ENCODE measurements at places on chromosomes 4 and X.

GRCh38 chrX:55161581-55161980, 58.6 kb upstream of the PAGE5 start:
- DNase-seq = no peak

GRCh38 chr4:105430811-105431210, 43.1 kb downstream of the PPA2 start:
- no peak for DNase-seq

DNA sequence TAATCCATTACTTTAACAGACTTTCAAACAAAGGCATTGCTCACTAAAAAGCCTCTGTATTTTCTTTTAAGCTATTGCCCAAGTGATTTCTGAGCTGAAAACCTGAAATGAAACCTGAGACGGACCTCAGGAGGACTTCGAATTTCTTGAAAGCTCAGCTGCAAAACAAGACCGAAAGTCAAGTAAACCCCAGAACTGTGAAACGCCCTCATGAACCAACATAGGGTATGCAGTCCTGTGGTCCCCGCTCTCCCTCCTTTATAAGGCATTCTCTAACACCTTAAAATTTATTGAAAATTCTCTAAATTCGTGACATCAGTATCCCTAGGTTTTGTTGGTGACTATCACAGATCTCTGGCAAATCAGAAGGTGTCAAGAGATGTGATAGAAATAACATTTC, 91.8 kb downstream of the SHISA3 start:
- no peak for DNase-seq

GRCh38 chrX:10875995-10876394, 235.1 kb upstream of the HCCS start:
- DNase-seq = no peak

DNA sequence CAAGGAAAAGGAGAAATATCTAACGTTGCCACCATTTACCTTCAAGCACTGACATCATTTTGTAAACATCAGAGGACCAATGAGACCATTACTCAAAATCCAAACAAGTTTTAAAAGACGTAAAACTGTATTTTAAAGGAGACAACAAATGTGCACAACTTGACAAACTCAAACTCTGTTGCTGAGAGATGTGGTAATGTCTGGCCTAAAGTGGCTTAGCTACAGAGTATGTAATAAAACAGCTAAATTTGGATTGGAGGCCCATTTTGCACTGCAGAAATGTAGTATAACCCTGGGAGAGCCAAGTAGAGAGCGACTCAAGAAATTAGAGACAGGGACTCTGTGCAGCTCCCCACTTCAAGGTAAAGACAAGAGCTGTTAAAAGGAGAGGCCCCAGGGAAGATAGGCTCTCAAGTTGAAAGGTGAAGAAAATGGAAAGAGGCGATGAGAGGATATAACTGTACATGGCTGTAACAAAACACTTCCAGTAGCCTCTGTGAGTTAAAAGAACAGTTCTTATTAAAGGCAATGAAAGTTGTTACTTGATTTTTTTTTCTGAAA, 20.3 kb downstream of the UNC5C start:
- no peak for DNase-seq

GRCh38 chr4:87114245-87115062, 106.0 kb downstream of the KLHL8 start:
- no peak for DNase-seq

GRCh38 chrX:97616883-97617530, 733.3 kb downstream of the RPA4 start:
- DNase-seq = no peak

DNA sequence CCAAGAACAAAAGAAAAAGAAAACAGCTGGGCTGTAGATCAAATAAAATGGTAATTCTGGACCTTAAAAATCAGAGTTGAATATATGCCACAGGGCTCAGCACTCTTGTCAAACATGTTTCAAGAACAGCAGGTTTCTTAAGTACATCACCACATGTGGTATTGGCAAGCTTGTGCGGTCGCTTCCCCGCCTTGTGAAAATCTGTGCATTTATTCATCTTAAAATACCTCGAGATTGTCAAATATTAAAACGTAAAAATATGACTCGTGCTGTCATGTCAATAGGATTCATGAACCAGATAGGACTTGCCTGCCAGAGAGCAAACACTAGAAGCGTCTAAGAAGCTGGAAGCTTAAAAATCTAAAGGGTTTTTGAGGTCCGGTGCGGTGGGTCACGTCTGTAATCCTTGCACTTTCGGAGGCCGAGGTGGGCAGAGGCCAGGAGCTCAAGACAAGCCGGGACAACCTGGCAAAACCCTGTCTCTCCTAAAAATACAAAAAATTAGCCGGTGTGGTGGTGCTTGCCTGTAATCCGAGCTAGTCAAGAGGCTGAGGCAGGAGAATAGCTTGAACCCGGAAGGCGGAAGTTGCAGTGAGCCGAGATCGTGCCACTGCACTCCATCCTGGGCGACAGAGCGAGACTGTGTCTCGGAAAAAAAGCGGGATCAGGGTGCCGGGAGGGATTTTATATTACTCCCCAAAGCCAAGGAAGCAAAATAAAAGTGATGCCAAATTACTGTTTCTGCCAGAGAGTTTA, 40.2 kb upstream of the TMEM154 start:
- DNase-seq = no peak

GRCh38 chrX:44152852-44153251, 179.7 kb upstream of the NDP start:
- no peak for DNase-seq

DNA sequence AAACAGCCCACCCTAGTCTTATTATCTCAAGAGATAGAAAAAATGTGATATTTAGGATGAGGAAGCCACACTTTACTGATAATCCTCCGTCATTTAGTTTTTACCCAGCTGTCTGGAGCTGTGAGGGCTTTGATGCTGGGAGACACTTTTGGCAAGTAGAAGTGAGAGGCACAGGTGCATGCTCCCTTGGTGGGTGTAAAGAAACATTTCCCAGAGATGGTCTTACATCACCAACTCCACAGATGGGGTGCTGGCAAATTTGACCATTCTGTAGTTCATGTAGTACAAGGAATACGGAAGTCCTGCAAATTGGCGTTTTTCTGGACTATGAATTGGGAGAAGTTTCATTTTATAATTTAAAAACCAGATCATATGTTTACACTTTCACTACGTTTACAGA, 28.5 kb downstream of the TRIM61 start:
- no peak for DNase-seq

- no peak for DNase-seq
Measured at GRCh38 chr4:151652841-151653547, 107.8 kb downstream of the GATB start.

DNA sequence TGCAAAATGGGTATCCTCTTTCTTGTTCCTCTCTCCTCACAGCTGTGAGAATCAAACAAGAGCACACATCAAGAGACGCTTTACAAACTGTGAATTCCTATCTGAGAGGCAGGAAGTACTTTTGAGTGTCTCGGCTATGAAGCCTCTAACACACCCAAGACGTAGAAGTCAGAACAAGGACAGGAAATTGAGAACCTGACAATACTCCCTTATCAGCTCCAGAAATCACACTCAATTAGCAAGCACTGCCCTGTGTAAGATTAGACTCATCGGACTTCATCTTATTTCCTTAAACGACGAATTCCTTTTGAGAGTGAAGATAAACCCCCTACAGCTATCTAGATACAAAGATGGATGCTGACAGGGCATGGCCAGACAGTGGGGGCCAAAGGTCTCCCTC, 50.7 kb upstream of the CRMP1 start:
- no peak for DNase-seq

DNA sequence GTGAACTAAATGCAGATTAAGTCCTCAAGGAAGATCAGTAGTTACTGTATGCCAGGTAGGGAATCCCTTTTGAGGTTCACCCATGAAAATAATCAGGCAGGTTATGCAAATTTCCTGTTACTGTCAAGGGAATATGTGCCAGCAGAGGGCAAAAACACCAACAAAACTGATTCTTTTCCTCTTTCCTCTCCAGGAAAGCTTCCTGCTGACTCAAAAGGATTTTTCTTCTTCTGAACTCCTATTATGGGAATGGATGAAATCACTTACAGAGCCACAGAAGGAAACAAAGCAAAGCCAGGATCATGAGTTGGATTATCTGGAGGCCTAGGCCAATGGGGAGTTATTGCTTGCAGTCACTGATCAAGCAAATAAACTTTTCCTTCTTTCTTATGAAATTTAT, 49.7 kb downstream of the TMPRSS11F start:
- DNase-seq = no peak

DNA sequence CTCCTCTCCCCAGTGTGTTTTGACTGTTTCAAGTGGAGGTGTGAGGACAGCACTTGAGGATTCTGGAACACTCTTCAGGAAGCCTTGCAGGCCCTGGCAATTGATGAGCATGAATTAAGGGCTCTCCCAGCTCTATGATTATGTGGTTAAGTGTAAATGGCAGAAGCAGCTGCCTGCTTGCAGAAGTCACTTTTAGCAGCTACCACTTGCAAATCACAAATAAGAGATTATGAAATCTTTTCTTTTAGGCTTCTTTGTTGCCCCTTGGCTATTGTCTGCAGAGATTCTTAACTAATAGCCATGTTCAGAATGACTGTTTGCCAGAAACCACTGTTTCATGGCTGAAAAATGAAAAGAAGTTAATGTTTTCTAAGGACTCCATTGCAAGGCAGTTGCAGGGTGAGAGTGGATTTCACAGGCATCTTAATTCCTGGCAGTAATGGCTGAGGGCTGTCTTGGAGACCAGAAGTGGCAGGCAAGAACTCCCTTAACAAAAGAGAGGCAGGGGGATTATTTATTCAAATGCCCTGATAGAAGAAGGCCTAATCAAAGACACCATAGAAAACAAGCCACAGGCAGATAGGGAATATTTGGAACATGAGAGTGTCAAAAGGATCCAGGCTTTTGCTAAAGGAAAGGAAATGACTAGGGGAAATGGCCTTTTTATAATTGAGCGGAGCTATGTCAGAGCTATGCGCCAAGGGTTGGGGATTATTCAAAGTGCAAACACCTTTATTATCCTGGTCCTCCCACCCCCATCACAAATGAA, 8.3 kb upstream of the HOPX start:
- no peak for DNase-seq

DNA sequence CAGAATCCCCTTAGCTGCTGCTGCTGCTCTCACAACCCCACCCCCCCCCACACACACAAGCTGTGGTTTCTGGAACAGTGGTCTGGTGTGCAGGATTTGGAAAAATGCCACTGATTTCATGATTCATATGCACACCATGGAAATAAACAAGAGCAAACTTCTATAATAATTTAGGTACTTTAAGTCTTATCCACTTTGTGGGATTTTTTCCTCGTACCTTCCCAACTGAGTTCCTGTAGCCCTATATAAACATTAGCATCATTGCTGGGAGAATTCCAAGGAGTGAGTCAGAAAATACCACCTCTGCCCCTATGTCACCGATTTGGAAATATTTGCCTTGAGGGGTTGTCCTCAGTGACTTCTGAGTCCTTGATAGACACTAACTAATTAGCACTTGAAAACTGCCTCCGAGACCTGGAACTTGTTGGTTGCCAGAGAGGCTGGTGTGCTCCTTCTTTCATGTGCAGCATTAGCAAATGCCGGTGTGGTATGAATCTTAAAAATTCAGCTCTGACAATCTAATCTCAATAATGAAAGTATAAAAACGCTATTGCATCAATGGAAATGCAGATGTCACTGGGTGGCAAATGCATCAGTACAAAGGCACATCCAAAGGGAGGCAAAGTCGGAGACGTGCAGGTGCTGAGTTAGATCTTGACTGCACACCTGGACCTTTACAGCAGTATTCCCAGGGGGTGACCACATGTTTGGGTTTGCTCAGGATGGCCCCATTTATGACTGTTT, 61.8 kb downstream of the CPE start:
- no peak for DNase-seq

- DNase-seq = peak; percentile 94
Measured at GRCh38 chr4:184583738-184584502, 65.3 kb downstream of the CASP3 start.

- DNase-seq = no peak
Measured at GRCh38 chr4:100508691-100509090, 9.1 kb downstream of the EMCN start.

DNA sequence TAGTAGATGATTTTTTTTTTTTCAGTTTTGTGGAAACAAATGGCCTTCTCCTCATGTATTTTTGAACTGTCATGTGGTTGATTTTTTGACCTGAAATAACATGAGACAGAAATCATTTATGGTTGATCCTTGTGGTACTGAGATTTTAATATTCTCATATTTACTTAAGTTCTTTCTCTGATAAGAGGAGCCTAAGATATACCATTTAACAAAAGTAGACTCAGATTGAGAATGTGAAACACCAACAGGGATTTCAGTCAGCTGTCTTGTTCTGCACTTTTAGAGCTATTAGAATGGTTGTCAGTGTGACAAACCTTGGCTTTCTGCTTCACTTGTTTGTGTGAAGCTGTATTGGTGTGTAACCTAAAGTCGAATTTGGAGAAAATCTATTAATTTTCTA, 575.7 kb downstream of the SPOCK3 start:
- DNase-seq = no peak

- no peak for DNase-seq
Measured at GRCh38 chr4:67725132-67725531, 24.2 kb upstream of the UBA6 start.

DNA sequence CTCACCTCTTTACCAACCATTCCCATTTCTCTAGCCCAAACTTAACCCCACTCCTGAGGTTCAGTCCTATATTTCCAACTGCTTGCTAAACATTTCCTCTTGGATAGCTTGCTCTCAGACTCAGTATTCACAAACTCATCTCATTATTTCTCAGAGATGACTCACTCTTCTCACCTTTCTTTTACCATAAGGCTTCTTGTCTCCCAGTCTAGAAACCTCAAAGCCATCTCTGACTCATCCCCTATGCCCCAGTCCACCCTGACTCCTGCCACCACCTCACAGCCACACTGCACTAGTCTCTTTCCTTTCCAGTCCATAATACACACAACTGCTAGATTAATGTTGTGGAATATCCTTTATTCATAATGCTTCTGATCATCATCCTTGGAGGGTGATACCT, 4.8 kb downstream of the FRMPD3 start:
- DNase-seq = no peak

DNA sequence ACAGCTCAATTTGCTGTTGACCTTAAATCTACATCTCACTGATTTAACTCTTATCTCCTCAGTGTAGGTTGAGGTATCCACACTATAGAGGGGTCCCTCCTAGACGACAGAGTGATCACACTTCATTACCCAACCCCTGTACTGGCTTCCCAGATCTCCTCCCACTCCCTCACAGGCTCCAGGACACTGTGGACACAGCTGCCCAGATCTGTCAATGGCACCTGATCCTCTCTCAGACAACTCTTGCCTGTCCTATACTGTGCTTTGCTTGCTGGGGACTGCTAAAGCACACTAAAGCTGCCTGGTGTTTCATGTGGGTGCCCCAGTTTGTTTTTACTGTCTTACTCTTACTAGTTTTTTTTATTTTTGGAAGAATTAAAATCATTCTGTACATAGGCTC, 27.9 kb downstream of the RAB40AL start:
- DNase-seq = no peak

GRCh38 chr4:68591204-68591603, 15.1 kb upstream of the UGT2B17 start:
- DNase-seq = no peak

GRCh38 chr4:90227177-90227576, 100.0 kb downstream of the CCSER1 start:
- no peak for DNase-seq

GRCh38 chrX:50471390-50471789, 765 bp upstream of the DGKK start:
- DNase-seq = no peak

Measured in T-helper 2 cell (primary cell).